Left lobe of liver (tissue), 2 donors: ENCODE measurements at places on chromosomes 16 and 17. TPM values are rescaled to one million over a fixed set of nuclear protein-coding genes. Genes with fewer than 3 reads are reported as not detected.
A peak's percentile ranks its signal among the peaks of the same experiment; 100 is the strongest.

- no peak for DNase-seq
These were observed 34.7 kb downstream of the ARSG start for GRCh38 chr17:68325961-68326360.

DNA sequence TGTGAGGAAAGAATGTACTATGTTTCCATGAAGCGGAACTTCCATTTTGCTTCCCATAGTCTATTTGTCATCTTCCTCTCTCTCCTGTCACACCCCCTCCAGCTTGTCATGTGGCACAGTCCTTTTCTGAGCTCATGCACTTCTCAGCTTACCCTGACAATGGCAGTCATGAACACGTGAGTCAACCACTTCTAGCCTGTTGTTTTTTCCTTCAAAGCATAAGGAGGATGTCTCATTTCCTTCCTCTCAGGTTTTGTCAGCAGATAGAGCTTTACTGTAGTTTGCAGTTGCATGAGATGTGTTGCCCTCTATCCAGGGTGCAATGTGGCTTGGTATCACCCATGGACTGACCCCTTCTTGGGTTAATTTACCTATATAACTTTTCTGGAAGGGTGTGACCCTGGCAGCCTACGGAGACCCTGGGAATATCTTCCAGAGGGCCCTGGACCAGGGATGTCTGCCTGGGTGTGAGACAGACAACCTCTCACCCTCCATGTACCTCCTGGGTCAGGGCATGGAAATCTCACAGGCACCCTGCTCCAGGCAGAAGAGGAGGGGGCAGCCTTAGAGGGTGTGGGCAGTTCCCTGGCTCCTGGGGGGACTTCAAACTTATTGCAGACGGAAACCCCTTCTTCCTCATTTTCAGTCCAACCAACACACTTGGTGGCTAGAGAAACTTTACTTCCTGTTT is 4.0 kb upstream of the ZNF267 start:
- no peak for DNase-seq

DNA sequence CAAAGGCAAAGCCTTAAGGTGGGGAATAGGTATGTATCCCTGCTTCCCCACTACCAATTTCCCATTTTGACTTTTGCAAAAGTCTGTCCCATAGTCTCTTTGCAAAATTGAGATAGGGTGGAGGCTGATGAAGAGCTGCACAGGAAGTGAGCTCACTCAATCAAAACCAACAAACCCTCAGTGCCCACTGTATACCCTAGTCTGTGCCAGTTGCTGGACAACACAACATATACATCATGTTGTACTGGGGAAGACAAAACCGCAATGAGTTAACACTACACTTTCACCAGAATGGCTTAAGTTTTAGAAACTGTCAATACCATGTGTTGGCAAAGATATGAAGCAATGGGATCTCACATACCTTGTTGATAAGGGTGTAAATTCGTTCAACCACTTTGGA is 40.4 kb upstream of the AXIN2 start:
- DNase-seq: no peak

GRCh38 chr17:79220201-79220712 is 145.6 kb downstream of the ENGASE start:
- no peak for DNase-seq

DNA sequence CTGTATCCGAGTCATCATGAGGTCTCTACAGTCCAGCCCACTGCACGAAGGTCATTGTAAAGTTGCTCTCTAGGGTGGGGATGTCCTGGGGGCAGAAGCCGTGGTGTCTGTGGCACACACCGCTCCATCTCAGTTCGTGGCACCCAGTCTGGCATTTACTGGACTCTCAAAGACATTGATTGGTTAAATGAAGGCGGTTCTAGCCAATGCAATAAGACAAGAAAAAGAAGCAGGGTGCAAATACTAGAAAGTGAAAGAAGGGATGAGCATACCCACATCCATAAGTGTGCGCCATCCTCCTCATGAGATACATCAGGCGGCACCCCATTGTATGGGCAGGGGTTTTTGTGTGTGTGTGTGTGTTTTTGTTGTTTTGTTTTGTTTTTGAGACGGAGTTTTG is 10.7 kb upstream of the ATP2A3 start:
- DNase-seq: no peak

- DNase-seq: no peak
These were observed 50.8 kb downstream of the ZFHX3 start for GRCh38 chr16:72997141-72997542.

DNA sequence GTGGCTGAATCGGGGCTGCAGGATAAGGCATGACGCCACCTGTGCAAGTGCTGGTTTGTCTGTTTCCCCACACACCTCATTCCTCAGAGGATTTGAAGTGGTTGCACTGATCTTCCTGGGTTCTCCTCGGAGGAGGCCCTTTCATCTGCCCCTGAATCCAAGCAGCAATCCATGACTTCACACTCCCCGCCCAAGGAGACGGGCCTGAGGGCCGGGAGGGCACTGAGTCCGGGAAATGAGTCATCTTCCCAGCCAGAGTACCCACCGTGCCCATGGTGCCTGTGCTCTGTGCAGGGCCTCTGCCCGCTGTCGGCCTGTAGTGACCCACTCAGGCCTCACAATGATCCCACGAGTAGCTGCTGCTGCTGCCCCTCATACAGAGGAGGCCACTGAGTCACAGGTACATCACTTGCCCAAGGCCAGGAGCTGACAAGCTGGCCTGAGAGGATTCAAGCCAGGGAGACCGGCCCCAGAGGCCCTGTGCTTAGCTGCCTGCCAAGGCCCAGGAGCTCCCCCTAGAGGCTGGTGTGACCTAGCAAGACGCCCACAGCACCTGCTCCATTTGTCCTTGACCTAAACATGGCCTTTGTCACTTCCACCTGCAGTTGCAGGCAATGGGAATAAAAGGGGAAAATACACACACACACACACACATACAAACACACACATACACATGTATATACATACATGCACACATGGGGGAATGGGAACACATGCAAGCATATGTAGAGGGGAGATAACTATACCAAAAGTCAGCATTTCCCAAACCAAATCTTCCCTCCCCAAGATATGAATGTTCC is 240.0 kb downstream of the C16orf95 start:
- peak; percentile 56 for DNase-seq

- no peak for DNase-seq
These were observed 3.7 kb downstream of the CHST5 start for GRCh38 chr16:75532142-75532765.

GRCh38 chr17:41959336-41960095 is 7.1 kb upstream of the CNP start:
- DNase-seq: peak; percentile 62

DNA sequence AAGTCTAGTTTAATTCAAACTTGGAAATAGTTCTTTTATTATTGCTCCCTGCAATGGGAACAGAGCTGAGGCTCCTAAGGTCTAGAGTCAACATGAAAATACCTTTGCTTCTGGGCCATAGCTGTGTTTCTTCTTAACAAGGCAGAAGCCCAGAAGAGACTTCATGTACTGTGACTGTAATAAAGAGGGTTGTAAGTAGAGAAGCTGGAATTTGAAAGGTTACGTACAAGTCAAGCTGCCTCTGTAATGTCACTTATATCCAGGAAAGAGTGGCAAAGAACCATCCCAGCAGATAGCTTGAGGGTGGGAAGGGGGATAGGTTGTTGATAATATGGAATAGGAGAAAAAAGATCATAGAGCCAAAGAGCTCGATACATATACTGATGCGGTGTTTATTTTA is 248.6 kb downstream of the WWOX start:
- no peak for DNase-seq

- DNase-seq: no peak
These were observed 24.1 kb downstream of the NPTX1 start for GRCh38 chr17:80452173-80452915.

DNA sequence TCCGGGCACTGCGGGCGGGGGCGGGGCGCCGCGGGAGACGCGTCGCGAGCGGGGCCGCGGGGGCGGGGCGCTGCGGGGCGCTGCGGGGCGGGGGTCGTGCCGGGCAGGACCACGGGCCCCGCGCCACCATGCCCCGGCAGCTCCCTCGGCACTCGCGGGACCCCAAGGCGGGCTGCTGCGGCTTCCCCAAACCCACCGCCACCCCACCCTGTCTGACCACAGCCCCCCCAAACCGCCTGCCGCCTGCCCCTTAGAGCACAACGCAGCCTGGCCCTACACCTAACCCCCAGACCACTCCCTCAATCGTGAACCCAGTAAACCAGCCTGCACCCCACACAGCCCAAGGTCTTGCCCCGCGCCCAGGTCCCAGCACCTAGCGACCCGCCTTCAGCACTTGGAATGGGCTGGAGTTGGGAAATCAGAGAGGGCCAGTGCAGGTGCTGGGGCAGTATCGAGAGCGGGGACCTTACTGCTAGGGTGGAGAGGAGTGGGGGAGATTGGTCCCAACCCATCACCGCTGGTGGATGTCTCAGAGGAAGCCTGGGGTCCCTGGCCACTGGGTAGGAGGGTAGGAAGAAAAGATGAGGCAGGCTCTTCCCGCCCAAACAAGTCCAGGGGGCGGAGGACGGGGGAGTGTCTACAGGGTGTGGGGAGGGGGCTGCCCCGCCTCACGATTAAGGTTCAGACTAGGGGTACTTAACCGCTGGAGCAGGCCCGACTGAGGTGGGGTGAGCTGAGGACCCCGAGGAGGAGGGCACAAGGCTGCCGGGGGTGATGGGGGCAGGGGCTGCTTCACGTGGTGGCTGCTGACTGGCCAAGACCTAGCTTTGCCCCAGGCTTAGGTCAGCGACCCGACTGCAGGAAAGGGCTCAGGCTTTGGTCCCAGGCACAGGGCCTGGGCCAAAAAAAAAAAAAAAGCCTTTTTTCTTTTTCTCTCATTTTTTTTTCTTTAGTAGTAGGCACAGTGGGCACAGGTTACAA is 539 bp upstream of the VAMP2 start:
- DNase-seq: peak; percentile 83

Gene ST6GALNAC1
- 0.75 TPM for total RNA-seq

Gene FTO
- 29.9 TPM for total RNA-seq

Gene SMG1
- total RNA-seq: 30.8 TPM

Gene RSPRY1
- 18.1 TPM for total RNA-seq

Gene MYH10
- 22.8 TPM for total RNA-seq

Gene C16orf54
- total RNA-seq: 0.53 TPM
